ENCODE measurements at places on chromosomes 12 and 14. TPM values are rescaled to one million over a fixed set of nuclear protein-coding genes. Genes with fewer than 3 reads are reported as not detected.

The CNTN1 gene
- total RNA-seq = 0.63 TPM

The PLA2G1B gene
- 0.17 TPM for total RNA-seq

The PA2G4 gene
- total RNA-seq = 108 TPM

The SLC2A3 gene
- 47.4 TPM for total RNA-seq

The PTPN6 gene
- 0.09 TPM for total RNA-seq

The CERS5 gene
- 40.7 TPM for total RNA-seq

The CATSPERB gene
- not detected for total RNA-seq

The DPPA3 gene
- total RNA-seq = not detected

The PLD4 gene
- total RNA-seq = 0.09 TPM

The SPIC gene
- total RNA-seq = not detected

The CLEC2B gene
- total RNA-seq = 20.8 TPM

The PMCH gene
- 0.16 TPM for total RNA-seq

The CCDC196 gene
- total RNA-seq = not detected

The TMPRSS12 gene
- not detected for total RNA-seq

The KRT73 gene
- not detected for total RNA-seq

The PTPRQ gene
- 0.26 TPM for total RNA-seq

The AGAP2 gene
- 0.32 TPM for total RNA-seq

The TMEM119 gene
- 211 TPM for total RNA-seq

The TSPAN19 gene
- total RNA-seq = 0.16 TPM

The PPP4R4 gene
- 0.34 TPM for total RNA-seq

The OTX2 gene
- not detected for total RNA-seq

The NEUROD4 gene
- not detected for total RNA-seq

The CNOT2 gene
- 175 TPM for total RNA-seq

The ERP27 gene
- not detected for total RNA-seq

The COCH gene
- 0.16 TPM for total RNA-seq

The TGFB3 gene
- total RNA-seq = 15.0 TPM

The IQSEC3 gene
- total RNA-seq = 0.17 TPM

The FAM181A gene
- total RNA-seq = not detected

The BEGAIN gene
- total RNA-seq = 0.17 TPM

The AQP6 gene
- not detected for total RNA-seq

The TSHR gene
- not detected for total RNA-seq

The CD69 gene
- total RNA-seq = not detected

The LTB4R2 gene
- total RNA-seq = 2.7 TPM

The MAGOHB gene
- total RNA-seq = 22.9 TPM

The SERPINA1 gene
- 0.16 TPM for total RNA-seq

The RNASE1 gene
- not detected for total RNA-seq

The PRB2 gene
- not detected for total RNA-seq

The SRRM4 gene
- total RNA-seq = not detected

The PRIMA1 gene
- total RNA-seq = not detected

Measured in bronchial smooth muscle cell (primary cell).